AG10803 (cell line): ENCODE measurements at places on chromosomes 6 and 20.

- DNase-seq = no peak
Measured at GRCh38 chr6:87916446-87916845, 131.2 kb upstream of the SPACA1 start.

DNA sequence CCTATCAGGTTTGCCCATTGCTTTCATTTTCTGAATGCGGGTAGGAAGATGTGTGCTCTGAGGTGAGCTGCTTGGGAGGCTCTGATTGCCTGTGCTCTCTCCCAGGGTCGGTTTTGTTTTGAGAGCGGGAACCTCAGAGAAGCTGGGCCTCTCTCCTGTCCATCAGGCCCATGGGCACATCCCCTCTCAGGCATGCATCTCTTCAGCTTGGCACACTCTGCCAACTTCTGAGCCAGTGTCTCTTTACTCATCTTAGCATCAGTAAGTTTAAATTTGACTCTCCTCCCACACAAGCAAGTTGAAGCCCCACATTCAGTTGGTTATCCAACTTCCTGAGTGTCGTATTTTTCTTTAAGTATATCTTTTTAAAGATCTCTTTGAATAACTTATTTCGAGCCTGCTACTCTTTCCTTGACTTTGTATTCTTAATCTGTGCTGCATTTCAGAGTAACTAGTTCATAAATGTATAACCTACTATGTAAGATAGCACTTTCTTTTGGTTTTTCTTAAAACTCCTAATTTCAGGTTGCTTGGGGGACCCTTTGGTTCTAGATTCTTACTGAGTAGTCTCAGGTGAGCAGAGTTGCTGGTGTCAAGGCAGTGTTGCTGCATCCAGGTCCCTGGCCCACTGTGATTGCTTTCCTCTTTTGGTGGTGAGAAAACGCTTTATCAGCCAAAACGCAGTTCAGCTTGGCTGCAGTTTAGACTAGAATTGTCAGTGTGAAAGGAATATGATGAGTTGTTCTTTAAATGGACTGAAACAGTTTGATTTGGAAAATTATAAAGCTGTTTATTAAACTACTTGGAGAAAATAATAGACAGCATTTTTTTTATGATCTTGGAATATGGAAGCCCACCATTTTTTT is 54.8 kb downstream of the SNX9 start:
- no peak for DNase-seq

DNA sequence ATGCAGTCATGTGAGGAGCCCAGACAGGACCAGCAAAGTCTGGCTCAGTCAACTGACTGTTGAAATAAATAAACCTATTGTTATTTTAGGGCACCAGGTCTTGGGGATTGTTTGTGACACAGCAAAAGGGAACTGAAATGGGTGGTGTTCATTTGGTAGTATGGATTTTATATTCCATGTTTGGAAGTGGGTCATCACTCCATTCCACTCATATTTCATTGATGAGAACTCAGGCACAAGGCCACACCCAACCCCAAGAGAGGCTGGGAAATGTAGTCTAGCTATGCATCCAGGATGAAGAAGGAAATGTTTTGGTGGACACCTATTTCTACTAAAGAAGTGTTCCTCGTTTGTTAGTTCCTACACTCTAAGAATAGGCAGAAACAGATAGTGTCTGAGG is 64.9 kb upstream of the BTBD3 start:
- DNase-seq = peak; percentile 39

GRCh38 chr6:64249115-64249514 is 613.5 kb downstream of the PHF3 start:
- DNase-seq = no peak

- no peak for DNase-seq
Measured at GRCh38 chr20:8924539-8924938, 144.3 kb upstream of the PLCB4 start.

DNA sequence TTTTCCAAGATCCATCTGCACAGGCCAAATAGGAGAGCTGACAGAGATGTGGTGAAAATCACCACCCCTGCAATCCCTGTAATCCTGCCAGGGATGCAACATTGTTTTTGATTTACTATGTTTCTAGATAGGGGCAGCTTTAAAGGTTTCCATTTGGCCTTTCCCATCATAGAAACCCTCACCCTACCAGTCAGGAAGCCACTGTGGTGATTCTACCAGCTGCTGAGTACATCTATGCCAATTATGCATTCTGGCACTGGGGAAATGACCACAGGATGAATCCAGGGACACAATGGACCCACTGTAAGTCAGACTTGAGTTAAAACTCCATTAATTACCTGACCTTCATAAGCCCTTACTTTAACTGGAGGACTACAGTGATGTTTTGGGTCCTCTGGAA is 130.4 kb downstream of the TNFRSF21 start:
- DNase-seq = no peak

- peak; percentile 74 for DNase-seq
Measured at GRCh38 chr6:142045380-142046278, 87.1 kb upstream of the GJE1 start.

DNA sequence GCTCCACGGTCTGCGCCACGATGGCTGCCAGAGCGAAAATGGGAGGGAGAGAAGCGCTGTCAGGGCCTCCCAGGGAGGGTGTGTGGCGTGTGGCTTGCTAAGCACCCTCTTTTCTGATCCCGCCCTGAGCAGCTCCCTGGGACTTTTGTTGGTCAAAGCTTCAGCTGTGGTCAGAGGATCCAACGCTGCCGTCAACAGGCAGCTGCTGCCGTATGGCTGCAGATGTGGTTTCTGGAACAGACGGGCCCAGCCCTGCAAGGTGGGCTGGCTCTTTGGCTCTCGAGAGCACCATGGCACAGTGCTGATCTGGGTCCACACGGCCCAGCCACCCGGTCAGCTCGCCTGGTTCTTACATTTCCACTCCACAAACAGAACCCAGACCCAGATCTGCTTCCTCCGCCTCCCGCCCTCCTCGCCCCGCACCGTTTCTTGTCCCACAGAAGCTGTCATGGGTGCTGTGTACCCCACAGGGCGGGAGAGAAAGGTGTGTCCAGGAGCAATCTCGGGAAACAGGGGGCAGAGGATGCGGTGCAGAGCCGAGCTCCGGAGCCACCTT is 86.0 kb upstream of the BHLHE23 start:
- no peak for DNase-seq

DNA sequence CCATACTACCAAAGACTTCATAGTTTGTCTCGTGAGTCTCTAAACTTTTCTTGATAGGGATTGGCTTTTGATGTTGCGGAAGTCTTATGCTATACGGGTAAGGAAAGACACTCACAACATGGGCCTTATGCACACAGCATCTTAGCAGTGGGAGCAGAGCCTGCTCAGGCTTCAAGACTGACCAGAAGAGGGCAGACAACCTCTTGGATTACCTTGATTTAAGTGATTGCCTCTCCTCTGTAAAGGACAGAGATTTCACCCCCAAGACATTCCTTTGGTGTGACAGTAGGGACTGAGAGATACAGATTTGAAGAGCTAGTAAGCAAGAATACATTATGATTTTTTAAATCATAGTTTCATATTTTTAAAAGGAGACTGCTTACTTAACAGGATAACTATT is 71.0 kb upstream of the SAMD3 start:
- peak; percentile 77 for DNase-seq

- peak; percentile 92 for DNase-seq
Measured at GRCh38 chr6:140485740-140486449, 1111.4 kb upstream of the CITED2 start.

DNA sequence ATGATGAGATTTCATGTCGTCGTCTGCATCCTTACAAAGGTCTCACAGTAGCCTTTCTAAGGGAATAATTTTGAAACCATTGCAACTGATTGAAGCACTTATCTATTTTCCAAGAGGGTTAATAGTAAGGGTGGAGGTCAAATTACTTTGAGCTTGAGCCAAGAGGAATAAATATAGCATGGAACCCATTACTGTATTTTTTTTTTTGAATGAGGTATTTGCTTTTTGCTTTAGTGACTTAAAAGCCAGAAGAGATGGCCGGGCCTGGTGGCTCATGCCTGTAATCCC is 78.3 kb downstream of the SCAND1 start:
- DNase-seq = no peak

DNA sequence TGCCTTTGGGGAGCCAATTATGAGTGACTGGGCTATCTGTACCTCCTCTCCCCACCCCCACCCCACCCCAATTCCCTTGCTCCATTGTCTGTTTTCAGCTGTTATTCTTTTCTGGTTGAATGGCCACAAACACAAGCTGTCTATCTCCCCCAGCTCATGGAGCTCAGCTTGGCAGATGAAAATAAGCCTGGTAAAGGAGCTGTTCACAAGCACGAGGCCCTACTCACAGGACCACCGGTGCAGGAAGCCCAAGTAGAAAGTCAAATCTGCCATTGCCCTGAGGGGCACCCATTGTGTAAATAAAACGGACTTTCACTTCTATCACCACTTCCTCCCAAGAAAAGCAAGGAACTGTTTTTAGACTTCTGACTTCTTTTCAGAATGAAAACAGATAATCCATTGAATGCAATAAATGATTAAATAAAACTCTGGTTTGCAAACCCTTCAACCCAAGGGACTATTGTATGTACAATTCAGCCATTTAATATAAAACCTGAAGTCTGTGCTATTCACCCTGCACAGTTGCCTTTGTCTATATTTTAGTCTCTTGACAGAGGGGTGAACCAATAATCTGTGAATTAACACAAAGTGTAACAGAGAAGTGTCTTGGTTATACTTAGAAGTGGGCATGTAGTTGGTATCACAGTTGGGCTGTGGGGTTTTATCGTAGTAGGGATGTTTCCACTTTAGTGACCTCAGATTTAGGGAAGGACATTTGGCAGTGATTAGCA is 27.7 kb downstream of the RIPOR2 start:
- no peak for DNase-seq

GRCh38 chr6:37170273-37171200 is 585 bp downstream of the PIM1 start:
- DNase-seq = peak; percentile 42

- DNase-seq = peak; percentile 9
Measured at GRCh38 chr6:120378582-120379220, 955.6 kb downstream of the TBC1D32 start.

GRCh38 chr20:36298795-36299339 is 7.3 kb upstream of the DLGAP4 start:
- DNase-seq = no peak

DNA sequence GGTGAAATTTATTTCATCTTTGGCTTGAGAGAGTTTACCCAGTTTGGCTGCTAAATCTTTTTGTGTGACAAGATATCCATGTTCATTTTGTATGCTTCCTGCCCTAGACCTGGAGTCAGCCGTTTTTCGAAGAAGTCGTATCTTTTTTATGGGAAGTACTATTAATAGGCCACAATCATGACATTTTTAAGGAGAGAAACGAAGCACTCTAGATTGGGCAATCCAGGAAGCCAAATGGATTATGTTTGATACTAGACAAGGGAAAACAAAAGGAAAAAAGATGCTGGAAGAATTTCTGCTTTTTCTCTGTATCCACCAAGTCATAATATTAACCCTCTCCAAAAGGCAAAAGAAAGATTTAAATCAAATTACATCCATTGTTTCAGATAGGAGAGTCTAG is 214.6 kb downstream of the HDGFL1 start:
- no peak for DNase-seq

DNA sequence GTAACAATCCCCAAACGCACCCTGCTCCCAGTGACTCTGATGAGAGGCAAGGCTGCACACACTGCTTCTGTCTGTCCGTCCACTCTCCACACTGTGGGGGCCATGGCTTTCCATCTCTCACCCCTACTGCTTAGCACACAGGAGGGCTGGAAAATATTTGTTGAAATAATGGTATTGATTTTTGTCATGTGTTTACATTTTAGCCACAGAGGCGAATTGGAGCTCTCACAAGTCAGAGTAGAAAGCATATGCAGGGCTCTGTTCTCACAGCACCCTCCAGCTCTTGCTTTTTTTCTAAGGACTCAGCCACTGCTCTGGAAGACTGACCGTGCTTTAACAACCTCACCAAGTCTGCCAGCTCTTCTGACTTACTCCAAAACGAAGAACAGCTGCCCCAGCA is 273.8 kb downstream of the GMDS start:
- DNase-seq = peak; percentile 14

GRCh38 chr6:108597572-108598304 is 37.0 kb downstream of the FOXO3 start:
- no peak for DNase-seq

DNA sequence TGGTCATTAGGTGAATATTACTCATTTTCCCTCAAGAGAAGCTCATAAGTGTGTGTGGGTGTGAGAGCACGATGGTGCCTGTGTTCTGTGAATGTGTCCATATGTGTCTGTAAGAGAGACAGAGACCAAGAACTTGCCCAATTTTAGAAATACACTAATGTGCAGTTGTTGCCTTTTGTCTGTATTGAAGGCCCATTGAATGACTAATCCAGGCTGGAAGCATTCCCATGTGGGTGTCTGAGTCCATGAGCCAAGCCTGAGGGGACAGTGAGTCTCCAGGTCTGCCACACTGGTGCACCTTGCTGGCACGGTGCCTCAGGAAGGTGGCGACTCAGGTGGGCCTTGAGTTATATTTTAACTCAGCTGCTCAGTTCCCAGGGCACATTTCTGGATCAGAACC is 25.5 kb upstream of the ASXL1 start:
- peak; percentile 60 for DNase-seq

- no peak for DNase-seq
Measured at GRCh38 chr6:30855429-30856075, 28.8 kb upstream of the DDR1 start.

DNA sequence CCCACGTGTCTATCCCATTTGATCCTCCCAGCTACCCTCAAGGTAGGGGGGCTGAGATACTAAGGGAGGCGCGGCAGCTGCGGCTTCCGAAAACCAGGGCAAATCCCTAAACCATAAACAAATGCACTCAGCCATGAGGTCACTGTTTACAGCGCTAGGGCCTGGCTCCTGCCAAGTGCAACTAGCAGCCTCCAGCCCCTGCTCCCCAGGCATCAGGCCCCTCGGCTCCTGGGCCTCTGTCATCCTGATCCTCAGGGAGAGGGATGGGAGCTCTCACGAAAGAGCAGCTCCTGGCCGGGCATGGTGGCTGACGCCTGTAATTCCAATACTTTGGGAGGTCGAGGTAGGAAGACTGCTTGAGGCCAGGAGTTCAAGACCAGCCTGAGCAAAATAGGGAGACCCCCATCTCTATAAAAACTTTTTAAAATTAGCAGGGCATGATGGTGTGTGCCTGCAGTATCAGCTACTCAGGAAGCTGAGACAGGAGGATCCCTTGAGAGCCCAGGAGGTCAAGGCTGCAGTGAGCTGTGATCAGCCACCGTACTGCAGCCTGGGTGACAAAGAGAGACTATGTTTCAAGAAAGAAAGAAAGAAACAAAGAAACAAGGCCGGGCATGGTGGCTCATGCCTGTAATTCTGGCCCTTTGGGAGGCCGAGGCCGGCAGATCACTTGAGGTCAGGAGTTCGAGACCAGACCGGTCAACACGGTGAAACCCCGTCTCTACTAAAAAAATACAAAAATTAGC is 42.5 kb upstream of the TLDC2 start:
- DNase-seq = peak; percentile 30
